ENCODE measurements at places on chromosomes 13 and 19.

DNA sequence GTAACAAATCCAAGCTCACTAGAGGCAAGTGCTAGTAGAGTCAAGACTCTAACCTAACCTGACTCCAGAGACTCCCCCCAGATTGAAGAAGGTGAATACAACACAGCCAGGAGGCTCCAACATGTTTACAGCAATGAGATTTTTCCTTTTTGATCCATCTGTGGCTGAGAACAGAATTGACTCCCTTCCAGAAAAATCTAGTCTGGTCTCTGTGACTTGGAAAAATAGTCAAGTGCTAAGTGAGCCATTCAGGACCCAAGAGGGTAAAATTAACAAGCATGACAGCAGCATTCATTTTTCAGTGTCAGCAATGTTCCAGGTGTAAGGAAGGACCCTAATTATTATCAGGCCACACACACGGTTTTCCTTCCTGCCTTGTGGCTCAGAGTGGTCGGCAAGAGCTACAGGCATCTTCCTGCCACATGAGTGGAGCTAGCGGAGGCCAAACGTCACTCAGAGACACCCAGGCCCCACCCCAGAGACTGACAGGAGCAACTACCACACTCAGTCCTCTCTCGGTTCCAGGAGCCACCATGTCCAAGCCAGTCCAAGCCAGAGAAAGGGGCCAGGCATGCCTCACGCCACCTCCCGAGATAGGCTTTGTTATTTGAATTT lies 395.1 kb downstream of the FOXO1 start:
- no peak for DNase-seq

GRCh38 chr13:25840261-25840660 lies 211.6 kb downstream of the SHISA2 start:
- no peak for DNase-seq

DNA sequence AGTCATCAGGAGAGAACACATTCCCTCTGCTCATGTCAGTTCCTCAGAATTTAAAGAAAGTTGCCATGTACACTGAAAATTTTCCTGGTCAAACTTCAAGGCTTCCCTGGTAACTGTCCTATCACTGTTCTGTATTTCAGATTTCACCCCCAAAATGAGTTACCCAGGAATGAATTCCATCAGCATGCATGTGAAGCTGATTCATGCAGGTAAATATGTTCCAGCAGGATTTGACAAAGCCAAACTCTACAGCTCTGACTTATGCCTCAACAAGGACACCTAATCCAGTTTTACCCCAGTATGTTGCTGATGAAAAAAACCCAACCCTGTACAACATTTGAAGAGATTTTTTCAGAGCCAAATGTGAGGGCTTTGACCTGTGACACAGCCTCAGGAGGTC lies 21.5 kb downstream of the LIG4 start:
- DNase-seq = no peak

GRCh38 chr19:51559240-51559639 lies 11.8 kb upstream of the ZNF175 start:
- no peak for DNase-seq

DNA sequence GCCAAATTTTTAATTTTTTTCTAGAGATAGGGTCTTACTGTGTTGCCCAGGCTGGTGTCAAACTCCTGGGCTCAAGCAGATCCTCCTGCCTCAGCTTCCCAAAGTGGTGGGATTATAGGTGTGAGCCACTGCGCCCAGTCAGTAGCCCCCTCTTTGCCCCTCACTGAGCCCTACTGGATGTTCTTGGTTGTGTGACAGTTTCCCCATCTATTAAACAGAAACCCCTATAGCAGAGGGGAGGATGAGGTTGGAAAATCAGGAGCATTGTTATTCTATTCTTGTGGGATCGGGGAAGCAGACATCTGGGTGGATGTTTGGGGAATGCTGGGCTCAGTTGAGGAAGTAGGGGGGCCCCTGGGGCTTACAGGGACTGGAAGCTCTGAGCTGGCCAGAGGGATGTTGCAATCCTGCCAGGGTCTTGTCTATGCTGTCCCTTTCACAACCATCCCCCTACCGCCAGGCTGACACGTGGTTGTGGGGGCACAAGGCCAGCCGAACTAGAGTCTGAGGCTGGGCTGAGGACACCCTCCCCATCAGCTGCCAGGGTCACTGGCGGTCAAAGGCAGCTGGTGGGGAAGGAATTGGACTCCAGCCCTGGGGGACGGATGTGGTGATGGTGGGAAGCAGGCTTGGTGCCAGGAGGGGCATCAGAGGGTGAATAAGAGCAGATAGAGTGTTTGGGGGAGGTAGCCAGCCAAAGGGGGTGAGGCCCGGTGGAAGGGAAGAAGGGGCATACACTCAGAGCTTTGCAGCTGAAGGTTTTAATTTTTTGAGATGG lies 10.9 kb downstream of the APOC1 start:
- peak; percentile 19 for DNase-seq

DNA sequence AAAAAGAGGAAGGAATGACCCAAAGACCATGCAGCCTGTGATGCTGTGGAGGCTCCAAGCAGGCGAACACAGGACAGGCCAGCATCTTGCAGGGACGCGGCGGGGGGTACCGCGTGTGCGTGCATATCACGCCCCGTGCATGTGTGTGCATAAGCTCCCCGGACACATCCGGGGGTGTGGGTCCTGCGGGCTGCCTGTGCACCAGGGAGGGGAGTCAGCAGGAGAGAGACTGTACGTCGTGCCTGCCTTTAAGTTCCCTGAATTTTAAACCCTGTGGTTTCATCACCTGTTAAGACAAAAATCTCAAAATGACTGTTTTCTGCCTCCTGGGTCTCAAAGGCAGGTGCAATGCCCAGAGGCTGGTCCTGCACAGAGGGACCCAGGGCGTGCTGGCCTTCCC lies 16.6 kb downstream of the ADAT3 start:
- no peak for DNase-seq

- DNase-seq = peak; percentile 88
These were observed 13.6 kb upstream of the C5AR1 start for GRCh38 chr19:47296036-47296435.

DNA sequence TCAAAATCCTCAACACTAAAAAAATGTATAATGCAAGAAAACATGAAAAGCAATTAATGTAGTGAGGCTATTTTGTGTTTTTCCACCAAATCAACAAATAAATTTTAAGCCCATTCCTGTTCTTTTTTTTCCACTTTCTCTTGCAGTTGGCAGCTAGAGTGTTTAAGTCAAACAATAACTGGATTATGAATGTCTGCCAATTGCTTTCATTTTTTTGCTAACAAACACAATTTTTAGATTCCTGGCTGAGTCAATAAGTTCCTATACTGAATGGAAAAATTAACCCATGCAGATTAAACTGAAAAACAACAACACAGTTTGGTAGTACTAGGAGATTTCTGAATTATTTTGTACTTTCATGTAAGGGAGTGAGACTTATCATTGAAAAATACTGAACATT lies 232.4 kb downstream of the SLITRK5 start:
- DNase-seq = no peak

- peak; percentile 71 for DNase-seq
These were observed 3.6 kb downstream of the ACTN4 start for GRCh38 chr19:38650911-38651584.

- no peak for DNase-seq
These were observed 612.3 kb upstream of the SLITRK5 start for GRCh38 chr13:87058786-87059329.

DNA sequence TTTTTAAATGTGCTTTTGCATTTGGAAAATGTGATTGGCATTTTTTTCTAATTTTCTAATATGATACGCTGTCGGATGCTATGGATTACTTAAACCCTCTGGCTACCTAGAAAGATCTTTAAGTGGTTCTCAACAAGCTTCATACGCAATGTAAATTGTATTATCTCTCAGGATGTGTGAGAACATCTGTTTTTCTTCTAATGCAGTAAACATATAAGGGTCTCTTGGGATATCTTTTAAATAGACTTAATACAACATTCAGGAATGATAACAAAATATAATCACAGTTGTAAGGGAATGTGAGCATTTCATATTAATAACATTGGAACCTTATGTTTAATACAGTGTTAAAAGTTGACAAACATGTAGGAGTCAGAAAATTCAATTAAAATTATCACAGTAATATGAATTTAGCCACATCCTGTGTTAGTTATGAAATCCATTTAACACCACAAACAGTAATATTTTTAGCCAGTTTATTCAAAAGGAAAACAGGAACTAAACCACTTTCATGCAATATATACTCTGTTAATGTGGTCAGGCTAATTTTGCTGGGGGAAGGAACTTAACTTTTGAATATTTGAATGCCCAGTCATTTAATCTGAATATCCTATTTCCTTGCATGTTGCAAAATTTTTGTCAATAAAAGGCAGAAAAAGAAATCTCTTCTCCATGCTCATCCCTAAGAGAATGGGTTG lies 15.0 kb upstream of the ALOX5AP start:
- no peak for DNase-seq

DNA sequence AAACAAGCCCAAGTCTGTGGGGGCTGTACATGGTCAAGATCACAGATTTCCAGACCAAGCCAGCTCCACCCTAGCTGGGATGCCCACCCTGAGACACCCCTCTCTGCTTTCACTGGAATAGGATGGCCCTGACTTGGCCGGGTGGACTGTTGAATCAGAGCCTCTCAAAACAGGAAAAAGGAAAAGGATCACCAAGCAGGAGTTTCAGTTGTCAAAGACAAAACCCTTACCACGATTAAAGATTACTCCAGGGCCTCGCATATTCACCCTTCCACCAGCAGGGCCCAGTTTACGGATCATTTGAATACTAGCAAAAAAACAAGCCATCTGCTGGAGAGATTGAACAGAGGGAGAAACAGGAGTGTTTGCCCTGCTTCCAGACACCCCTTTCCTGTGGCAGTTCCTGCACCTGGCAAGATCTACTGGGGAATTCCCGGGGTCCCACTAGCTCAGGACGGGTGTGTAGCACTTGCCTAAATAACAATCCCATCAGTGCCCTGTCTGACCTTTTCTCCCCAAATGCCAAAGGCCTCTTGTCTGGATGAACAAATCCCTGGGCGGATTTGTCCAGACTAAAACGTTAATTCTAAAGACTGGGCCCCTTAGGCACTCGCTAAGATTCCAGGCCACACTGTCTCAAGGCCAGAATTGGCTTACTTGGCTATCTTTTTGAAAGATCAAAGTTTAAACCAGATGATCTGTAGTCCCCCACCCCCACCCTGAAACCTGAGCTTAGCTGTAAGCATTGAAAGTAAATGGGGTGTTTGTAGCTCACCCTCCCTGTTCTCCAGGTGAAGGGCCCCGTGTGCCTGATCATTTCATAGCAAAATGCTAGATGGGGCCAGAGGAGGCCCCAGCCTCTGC lies 38.4 kb downstream of the ACTN4 start:
- DNase-seq = peak; percentile 71

GRCh38 chr13:83975655-83976165 lies 93.4 kb upstream of the SLITRK1 start:
- DNase-seq = no peak

DNA sequence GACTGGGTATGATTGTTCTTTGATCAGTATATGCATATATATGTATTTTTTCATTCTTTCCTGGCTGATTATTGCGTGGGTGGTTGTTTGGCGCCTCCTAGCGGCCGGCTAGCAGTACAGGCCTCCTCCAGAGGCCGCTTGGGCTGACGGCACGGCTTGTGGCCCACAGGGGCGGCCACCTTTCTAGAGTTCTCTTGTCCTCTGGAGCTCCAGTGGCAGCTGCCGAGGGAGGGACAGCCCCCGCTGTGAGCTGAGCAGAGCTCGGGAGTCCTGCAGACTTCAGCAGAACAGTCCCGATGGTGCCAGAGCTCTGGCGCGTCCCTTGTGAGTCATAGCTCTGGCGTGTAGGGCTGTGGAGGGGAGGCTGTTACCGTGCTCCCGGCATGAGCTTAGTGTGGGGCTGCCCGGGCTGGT lies 22.5 kb upstream of the ZNF429 start:
- DNase-seq = no peak

GRCh38 chr13:21761770-21762169 lies 90.9 kb downstream of the FGF9 start:
- no peak for DNase-seq

DNA sequence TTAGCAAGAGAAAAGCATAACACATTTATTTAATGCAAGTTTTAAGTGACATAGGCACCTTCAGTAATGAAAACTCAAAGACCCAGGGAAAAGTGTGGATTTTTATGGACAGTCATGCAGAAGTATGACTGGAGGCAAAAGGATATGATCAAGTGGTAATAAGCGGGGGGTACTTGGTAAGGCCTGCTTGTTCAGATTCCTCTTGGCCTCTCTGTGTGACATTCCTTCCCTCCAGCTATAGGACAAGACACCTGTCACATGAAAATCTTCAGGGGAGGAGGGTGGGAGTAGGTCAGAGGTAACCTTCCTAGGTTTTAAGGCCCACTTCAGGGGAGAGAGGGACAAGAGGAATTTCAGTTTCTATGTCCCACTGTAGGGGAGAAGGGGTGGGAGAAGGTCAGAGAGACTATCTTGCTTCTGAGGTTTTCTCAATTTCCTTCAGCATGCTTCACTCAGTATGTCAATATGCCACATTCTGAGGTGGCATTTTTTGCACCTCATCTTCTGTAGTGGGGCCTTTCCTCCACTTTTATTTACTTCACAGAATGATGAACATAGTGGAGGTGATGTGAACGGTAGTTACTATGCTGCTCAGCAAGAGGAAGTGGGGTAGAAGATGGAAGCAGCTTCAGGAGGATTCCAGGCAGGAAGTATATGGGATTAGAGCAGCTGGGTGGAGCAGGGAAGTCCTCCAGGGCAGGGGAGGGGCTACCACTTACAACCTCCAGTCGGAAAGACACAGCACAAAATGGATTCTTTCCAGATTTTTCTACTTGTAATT lies 73.2 kb upstream of the RFC3 start:
- peak; percentile 21 for DNase-seq

DNA sequence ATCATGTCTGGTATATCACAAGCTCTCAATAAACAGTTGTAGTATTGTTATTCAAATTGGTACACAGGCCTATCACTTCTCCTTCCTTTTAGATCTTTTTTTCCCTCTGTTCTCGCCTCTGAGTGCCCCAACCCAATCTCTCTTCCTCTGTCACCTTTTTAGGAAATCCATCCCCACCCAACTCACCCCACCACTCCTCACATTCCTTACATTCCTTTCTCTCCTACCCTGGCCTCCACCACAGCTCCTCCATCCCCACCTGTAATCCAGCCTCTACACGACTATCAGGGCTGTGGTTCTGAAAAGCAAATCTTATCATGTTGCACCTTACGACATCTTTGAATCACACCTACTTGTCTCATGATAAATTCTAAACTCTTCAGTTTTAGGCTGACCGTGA lies 545.4 kb upstream of the GPC6 start:
- no peak for DNase-seq
